ENCODE measurements at places on chromosomes 11 and 22. TPM values are rescaled to one million over a fixed set of nuclear protein-coding genes. Genes with fewer than 3 reads are reported as not detected.

The NAALADL1 gene
- 1.4 TPM for total RNA-seq

DNA sequence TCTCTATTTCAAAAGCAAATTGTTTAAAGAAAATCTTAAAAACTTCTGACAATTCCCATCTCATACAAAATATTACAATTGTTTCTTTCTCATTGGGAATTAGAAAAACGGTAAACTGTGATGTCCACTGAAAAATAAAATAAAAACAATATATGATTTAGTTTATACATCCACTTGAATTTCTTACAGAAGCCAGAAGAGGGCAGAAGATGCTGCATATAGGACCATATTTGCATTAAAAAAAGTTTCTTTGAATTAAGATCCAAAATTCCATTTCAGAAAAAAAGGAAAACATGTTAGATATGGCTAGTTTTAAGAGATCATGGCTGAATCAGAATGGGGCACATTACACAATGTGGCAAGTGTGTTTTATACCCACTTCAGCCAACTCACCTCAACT lies 39.3 kb upstream of the LRRC4C start:
- no peak for DNase-seq

DNA sequence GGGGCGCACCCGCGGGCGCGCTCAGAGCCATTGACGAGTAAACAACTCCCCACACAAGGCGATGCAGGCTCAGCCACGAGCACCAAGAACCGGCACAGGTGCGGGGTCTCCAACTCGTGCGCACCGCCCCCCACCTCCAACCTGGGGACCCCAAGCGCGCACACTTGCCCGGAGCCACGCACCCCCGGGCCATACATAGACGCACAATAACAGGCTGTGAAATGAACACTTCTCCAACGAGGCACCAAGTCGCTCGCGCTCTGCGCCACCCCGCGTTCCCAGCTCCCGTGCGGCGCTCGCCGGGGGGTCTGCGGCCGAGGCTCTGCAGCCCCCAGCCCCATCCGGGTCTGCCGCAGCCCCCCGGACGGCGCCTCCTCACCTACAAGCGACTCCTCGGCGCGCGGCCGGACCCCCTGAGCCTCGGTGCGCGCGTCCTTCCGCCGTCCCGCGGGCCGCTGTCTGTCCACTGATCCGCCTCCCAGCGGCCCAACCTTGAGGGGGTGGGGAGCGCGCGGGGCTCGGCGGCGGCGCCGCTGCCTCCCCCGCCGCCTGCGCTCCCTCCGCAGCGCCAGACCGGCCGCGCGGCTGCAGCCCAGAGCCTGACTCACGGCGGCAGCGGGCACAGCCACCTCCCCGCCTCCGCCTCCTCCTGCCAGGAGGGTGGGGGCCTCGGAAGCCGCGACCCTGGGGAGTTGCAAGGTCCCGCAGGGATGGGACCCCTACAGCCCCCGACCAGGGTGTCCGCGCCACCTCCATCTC lies 1.6 kb downstream of the IFITM10 start:
- DNase-seq, result peak; percentile 91

DNA sequence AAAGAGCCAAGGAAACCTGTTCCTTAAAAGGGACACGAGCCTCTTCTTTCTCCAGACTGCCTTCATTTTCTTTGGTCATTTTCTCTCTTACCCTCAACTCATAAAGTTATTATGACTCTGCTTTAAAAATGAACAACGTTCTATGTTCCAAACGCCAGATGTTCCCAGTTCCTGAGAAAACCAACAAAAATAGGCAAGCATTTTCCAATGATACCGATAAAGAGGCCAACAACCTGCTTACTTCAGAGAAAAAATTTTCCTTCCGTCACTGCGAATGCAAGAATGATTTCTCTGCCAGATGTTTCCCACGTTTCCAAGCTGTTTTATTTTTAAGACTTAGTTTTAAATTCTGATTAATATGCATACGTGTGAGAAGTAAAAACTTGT lies 315 bp upstream of the TRPC6 start:
- DNase-seq, result no peak

The PRDM11 gene
- 2.6 TPM for total RNA-seq

GRCh38 chr11:129209891-129210830 lies 18.0 kb upstream of the ARHGAP32 start:
- no peak for DNase-seq

DNA sequence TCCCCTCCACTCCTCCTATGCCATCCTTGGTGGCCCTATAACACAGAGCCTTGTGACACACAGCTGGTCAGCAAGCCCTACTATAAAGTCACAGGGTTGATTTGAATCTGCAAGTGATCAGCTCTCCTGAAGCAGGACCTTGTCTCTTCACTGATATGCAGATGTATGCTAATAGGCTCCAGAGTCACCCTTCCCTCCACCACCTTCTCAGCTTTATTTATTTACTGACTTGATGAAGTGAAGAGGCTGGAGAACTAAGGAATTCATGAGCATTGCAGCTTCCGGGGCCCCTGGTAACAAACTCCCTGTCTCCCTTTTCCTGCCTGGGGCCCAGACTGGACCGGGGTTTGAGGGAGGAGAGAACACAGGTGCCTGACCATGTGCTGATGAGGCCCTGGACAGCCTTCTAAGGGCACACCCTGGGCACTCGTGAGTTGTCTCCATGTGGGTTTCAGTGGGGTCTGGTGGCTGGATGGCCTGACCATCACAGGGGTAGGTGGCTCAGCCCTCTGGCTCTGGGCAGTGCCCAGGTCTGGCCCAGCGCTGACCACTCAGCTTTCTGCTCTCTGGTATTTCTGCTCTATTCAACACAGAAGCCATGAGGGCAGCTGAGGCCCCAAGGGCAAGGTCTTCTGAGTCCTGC lies 307.5 kb downstream of the NTM start:
- peak; percentile 50 for DNase-seq

The TECTA gene
- 0.22 TPM for total RNA-seq

The UCP3 gene
- not detected for total RNA-seq

- no peak for DNase-seq
These were observed 217.1 kb upstream of the PLET1 start for GRCh38 chr11:112477581-112478317.

The ZP1 gene
- not detected for total RNA-seq

DNA sequence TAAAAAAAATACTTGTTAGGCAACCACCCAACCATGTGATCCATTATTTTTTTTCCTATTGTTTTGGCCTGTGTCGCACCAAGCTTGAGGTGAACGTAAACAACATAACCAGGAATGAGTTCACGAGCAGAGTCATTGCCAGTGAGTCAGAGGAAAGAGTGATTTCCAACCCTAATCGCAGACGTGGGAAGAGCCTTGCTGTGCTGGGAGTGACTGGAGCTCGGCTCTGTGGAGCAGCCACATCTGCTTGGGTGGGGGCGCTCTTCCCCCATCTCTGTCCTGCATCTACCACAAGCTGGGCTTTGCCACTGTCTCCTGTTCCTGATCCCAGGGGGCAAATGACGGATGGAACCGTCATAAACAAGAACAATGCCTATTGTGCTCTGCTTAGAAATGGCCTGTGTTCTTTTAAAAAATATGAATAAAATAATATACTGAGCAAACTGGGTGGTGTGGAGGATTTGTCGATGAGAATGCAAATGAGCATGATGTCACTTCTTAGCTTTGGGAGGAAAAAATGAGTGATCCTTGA lies 210.0 kb downstream of the KIRREL3 start:
- peak; percentile 49 for DNase-seq

DNA sequence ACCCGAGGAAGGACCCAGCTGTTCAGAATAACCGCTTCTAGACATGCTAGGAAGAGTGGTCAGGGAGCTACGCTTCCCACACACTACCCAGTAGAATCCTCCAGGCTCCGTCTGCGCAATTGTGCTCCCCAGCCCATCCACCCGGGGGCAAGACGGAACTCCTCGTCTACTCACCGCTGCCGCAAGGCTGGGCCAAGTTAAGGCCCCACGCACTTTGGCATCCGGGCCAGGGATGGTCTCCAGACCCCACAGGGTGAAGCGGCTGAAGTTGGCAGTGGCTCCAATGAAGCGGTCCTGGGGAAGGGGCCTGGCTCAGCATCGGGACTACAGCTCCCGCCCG lies 757 bp downstream of the RNASEH2C start:
- peak; percentile 85 for DNase-seq
